ENCODE measurements at places on chromosomes 4 and X.
A peak's percentile ranks its signal among the peaks of the same experiment; 100 is the strongest.

GRCh38 chr4:87849612-87850011, 16.8 kb downstream of the MEPE start:
- no peak for DNase-seq

DNA sequence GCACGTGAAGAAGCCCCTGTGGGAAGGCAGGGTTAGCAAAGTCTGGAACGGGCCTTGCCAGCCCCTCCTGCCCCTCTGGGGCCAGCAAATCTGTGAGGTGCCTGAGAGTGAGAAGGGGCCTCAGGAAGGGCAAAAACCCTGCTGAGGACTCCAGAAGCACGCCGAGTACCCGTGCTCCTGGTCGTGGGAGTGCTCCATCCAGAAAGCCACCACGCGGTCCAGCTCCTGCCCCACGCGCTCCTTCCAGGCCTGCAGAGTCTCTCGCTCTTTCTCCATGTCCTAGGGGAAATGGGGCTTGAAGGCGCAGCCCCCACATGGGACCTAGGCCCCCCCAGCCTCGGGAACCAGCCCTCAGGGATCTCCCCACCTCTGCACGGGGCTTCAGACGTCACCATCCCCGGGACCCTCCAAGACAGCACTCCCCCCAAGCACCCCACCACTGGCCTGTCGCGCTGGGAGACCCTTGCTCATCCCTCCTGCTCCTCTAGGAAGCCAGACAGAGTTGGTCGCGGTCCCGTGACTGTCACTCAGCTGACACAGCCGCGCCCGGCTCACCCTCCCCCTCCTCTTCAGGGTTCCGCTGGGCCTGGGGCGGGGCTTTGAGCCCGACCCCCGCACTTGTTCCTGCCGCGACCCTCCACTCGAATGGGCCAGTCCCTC, at the start of gene RENBP:
Gene RENBP, minus strand, starts transcription at position 504 of the 660 bp plus-strand sequence. Its CDS starts 33 bp downstream, at position 471.
- DNase-seq: no peak

DNA sequence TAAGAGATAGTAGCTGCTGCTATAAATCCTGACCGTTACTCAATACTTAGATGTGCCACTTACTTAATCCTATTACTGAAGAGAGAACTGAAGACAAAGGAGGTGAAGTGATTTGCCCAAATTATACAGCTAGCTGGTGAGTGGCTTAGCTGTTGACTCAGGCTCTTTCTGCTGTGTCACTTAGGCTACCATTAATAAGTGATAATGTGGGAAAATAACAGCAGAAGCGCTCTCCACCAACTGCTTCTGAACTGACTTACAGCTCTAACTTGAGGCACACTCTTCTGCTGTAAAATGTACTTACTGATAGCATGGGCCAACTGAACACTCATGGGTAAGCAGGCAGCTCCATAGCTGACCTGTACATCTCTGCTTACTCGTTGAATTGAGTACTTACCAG, 7.5 kb upstream of the KLHL5 start:
- no peak for DNase-seq

- no peak for DNase-seq
Measured at GRCh38 chrX:81354954-81355353, 153.1 kb downstream of the SH3BGRL start.

DNA sequence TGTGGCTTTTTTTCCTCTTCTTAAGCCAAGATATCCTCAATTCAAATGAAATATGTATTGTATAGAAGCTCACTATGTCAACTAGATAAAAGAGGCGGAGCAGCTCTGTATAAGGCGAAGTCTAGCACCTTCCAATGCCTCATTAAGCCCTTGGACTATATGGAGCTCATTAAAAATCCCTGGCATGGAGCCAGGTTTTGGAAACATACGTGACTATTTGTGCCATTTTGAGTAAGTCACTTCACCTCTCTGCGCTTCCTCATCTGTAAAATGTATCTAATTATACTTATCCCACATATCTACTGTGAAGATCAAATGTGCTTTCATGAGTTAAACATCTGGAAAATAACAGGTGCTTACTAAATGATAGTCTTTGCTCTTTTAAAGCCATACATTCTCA, 57.2 kb downstream of the YIPF6 start:
- DNase-seq: no peak

- no peak for DNase-seq
Measured at GRCh38 chr4:100345585-100345984, 155.3 kb upstream of the DDIT4L start.

DNA sequence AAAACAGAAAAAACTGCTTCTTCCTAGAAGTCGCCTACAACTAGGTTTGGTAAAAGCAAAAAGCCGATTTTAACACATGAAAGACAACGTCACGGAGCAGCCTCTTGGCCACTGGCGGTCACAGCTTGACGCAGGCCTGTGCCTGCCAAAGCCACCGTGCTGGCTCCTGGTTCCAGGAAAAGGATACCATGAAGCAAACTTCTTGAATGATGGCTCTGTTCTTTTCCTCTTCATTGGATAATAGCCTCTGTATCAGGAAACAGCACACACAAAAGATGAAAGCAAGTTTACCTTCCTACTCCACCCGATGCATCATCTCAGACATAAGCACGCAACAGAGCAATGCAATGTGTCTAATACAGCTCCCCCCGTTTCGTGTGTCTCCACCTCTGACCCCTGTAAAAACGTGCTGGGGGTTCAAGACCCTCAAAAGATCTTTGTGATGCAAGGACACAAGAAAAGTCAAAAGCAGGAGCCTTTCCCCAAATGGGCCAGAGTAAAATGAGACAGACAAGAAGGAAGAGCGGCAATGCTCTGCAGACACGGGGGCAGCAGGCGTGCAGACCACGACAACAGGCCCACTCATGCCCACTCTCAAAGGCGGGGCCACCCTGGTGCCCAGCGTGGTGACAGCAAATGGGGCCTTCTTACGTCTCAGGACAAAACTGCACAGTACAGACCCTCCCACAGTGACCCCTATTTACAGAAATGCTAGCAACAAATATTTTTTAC, 19.4 kb downstream of the GAK start:
- no peak for DNase-seq

GRCh38 chr4:38980903-38981676, 51.1 kb downstream of the TMEM156 start:
- DNase-seq: peak; percentile 43

GRCh38 chr4:40314951-40315350, 20.2 kb upstream of the CHRNA9 start:
- DNase-seq: no peak

DNA sequence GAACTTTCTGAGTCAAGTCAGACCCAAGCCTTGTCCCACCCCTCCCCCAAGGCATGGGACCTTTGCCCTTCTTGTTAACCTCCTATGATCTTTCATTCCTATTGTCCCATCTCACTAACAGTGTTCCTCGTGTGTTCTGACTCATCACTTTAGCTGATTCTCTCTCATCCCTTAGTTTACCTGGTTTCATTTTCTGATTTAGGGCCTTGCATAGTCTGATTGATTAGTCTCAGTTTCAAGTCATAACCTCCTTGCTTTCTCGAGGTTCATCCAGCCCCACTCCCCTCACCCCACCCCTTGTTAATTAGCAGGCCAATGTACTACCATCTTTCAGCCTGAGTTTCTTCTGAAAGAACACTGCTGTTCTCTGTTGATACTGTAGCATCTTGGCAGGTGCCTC, 517.4 kb downstream of the RPA4 start:
- no peak for DNase-seq

GRCh38 chrX:39528161-39528916, 569.4 kb downstream of the BCOR start:
- DNase-seq: no peak

- no peak for DNase-seq
Measured at GRCh38 chrX:40700640-40701342, 34.6 kb downstream of the MED14 start.

DNA sequence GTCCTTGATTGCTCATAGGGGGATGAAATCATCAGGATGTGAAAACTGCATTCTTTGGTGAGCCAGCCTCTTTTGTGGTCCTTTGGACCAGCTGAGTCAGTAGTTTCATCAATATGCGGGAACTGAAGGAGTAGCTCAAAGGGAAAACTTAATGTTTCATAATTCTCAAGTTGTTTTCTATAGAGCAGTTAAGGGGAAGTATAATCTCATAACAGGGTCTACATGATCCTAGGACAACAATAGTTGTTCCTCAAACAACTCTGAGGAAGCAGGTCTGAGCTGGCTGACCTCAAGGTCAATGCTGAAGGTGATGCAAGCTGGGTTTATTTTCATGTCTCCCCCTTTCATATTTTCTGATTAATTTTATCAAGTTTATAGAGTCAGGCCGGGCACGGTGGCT, 36.1 kb upstream of the IRF2 start:
- no peak for DNase-seq

- no peak for DNase-seq
Measured at GRCh38 chrX:130741151-130741550, 161.9 kb downstream of the ENOX2 start.

DNA sequence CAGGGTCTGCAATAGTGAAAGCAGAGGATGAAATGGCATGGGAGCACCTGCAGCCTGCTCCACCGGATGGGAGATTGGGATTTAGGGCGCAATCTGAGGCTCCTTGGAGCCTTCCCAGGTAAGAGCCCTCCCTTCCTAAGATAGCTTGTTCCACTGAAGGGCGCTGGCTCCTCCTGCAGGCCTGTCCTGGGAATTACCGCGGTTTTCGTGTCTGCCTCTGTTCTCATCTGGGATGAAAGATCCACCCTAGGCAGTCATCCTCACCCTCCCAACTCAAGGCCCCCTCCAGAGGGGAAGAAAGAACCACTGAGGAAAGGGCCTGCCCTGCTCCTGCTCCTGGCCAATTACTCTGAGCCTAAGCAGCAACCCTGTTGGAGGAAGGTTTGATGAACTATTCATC, 547.5 kb downstream of the SMARCA1 start:
- DNase-seq: no peak

GRCh38 chr4:37918653-37919052, 27.8 kb downstream of the TBC1D1 start:
- DNase-seq: no peak

DNA sequence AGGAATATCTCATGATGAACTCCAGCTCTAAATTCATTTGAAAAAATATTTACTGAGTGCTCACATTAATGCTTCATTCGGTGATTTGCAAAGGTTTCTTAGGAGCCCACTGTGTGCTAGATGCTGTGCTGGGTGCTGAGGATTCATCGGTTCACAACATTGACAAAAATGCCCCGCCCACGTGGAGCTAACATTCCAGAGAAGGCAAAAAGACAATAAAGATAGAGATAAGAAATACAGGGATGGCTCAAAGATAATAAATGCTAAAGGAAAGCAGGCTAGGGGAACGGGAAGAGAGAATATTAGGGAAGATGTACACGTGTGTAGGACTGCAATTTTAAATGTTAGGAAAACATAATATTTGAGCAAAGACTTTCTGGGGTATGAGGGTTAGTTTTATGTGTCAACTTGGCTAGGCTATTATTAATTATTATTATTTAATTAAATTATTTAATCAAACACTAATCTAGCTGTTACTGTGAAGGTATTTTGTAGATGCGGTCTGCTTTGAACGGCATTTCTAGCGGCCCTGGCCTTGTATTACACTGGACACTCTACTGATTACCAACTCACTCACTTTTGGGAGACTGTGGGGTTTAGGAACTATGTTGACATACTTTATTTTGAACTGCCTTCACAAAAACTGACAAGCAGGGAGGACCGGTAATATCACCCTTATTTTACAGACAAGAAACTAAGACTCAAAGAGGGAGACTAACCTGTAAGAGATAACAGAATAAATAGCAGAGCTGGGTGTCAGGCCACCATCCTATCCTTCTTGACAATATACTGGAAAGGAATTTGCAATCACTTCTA, 61.9 kb upstream of the IRF2 start:
- no peak for DNase-seq

DNA sequence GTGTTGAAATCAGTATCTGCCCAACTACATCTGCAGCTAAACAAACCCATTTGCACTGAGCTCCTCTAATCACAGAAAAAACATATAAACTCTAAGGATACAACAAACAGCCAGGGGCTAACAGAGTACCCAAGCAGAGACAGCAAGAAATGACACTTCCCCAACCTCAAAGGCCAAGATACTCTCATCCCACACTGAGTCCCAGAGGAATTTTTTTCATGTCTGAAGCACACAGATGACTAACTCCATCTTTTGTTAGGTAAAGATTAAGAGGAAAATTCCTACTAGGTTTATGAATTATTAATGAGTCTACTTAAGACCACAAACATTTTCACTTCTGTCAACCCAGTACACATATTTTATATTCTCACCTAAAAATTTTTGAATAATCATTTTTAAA, 31.6 kb downstream of the SEPSECS start:
- no peak for DNase-seq

- DNase-seq: peak; percentile 20
Measured at GRCh38 chrX:13380211-13380610, 60.4 kb upstream of the ATXN3L start.

DNA sequence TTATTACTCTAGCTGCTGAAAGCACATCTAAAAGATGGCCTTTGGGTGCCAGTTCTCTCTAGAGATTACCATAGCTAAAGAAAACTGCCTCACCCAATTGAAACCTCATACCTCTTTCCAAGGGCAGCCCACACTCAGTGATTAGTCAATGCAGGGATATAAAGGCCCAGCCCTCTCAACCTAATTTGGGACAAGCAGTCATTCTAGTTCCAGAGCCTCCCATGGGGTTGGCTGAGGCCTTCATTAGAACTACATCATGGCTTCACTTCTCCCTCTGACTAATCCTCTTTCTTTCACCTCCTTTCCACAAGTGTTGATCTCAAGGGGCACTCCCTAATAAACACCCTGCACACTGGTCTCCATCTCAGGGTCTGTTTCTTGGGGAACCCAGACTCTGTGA, 38.5 kb upstream of the C1GALT1C1 start:
- no peak for DNase-seq

DNA sequence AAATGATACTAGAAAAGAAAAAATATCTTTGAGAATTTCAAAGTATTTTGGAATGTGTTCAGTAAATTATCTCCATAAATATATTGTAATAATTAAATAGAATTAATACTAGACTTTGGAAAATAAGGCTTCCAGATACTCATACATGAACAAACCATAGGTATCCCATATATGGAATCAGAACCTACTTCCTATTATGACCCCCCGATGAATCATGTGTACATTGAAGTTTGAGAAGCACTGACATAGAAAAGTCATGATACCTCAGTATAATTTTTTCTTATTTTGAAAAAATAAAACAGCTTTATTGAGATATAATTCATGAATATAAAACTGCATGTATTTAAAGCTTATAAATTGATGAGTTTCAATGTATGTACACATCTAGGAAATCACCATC, 27.2 kb upstream of the SMARCA5 start:
- DNase-seq: no peak

DNA sequence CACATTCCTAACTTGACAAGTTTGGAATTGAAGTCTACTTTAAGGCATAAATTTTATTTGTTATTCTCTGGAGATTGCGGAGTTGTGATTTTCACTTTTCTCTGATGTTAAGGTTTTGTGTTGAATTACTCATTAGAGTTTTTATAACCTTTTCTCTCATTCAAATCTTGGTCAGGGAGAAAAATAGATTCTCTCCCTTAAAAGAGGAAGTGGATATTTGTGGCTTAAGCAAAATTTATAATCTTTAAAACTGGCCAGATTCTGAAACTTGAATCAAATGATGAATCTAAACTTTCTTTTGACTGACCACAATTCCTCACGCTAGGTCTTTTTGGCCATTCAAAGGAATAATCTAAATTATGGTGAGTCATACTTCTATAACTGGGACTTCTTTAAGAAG, 361.4 kb downstream of the TEX13C start:
- no peak for DNase-seq

- DNase-seq: no peak
Measured at GRCh38 chrX:121245763-121246162, 198.4 kb downstream of the GLUD2 start.

Data from kidney capillary endothelial cell (primary cell).